RPMI8226 (cell line): ENCODE measurements at places on chromosomes 6 and 20.

DNA sequence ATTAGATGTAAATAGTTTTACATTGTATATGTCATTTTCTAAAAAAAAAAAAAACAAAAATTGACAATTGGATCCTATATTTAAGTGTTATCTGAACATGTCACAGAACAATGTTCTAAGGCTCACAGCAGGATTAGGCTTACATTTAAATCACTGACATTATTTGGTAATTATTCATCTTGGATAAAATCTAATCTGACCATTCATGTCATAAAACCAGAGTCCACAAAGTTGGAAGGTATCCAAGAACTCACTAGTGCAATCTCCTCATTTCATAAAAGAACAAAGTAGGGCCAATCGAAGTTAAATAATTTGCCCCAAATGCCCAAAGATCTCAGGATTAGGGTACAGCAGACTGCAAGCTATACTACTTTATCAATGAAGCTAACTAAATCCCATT lies 73.0 kb downstream of the PDSS2 start:
- DNase-seq: no peak

GRCh38 chr20:61966492-61967244 lies 99.0 kb downstream of the TAF4 start:
- no peak for DNase-seq

GRCh38 chr6:116557893-116558292 lies 4.3 kb downstream of the CALHM4 start:
- DNase-seq: no peak

DNA sequence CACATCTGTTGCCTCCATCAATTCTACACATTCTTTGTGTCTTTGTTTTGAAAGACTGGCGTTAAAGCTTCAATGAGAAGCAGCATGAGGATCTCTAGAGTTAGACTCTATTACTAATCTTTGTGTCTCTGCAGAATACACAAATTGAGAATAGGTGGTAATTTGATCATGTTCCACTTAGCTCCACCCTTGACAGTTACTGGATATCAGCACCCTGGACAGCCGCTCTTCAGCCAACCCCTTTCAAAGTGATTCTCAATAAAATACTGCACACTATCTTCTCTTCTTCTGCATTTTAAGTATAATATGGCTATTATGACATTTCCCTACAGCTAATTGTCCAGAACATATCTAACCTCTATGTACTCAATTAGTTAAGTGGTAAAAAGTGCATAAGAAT lies 54.3 kb upstream of the CNR1 start:
- DNase-seq: peak; percentile 3

DNA sequence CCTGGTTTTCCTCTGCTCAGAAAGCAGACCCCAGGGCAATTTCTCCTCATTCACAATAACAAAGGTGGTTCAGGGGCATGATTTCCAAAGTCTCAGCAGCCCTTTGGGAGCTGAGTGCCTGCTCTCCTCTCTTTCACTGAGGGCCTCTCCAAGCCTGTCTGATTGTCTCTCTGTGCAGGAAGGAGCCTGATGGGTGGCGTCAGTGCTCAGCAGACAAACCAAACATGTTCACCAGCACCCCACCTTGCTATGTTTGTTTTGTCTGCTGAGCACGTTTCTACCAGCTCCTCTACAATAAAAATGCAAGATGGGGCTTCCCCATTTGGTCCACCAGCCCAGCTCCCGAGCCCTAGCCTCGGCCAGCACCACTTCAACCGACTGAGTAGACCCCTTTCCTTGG lies 25.4 kb upstream of the TCP11 start:
- no peak for DNase-seq

DNA sequence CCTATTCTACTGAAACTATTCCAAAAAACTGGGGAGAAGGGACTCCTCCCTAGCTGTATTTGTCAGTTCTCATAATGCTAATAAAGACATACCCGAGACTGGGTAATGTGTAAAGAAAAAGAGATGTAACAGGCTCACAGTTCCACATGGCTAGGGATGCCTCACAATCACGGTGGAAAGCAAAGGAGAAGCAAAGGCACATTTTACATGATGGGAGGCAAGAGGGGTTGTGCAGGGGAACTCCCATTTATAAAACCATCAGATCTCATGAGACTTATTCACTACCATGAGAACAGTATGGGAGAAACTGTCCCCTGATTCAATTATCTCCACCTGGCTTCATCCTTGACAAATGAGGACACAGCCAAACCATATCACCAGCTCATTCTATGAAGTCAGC lies 111.2 kb upstream of the RIPOR2 start:
- no peak for DNase-seq

- DNase-seq: no peak
Observed at GRCh38 chr20:47791084-47791599, 5.9 kb upstream of the SULF2 start.

DNA sequence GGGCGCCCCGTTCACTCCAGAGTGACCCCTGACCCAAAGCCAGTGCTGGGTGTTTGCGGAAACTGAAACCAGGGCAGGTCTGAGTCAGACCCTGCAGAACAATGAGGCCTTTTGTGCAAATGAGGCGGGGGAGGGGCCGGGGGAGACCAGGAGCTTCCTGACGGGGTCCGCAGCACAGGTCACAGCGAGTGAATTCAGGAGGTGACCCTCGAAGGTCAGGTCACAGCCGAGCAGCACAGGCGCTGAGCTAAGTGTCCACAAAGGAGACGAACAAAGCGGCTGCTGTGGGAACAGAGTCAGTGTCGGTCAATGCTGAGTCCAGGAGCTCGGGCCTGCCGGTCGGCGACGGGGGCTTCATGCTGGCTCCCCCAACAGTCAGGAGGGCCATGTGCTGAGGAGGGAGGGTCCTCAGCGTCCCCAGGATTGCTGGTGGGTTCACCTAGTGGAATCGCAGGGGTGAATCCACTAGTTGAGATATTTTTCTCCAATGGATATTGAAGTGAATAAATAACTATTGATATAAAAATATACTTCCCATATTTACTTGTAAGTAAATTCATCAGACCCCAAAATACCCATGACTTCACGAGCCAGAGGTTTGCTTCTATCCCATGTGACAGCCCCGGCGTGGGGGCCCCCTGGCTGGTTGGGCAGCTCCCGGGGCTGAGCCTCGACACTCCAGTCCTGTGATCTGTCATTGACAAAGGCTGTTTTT lies 188.4 kb upstream of the SULF2 start:
- no peak for DNase-seq

DNA sequence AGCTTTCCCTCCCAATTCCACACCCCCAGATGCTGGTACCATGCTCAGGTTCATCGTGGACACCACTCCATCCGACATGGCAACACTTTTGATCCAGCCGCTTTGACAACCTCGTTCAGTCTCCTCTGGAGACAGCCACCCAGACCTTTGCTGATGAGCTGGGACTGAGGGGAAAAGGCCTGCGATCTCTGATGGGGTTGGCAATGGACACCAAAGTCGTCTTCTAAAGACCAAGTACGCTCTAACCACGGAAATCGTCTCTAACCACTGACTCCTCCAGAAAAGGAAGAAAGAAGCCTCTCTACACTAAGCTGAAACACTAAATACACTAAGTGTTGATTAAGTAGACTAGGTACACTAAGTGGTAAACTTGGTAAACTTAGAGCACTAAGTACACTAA lies 26.1 kb upstream of the HLA-E start:
- peak; percentile 41 for DNase-seq

DNA sequence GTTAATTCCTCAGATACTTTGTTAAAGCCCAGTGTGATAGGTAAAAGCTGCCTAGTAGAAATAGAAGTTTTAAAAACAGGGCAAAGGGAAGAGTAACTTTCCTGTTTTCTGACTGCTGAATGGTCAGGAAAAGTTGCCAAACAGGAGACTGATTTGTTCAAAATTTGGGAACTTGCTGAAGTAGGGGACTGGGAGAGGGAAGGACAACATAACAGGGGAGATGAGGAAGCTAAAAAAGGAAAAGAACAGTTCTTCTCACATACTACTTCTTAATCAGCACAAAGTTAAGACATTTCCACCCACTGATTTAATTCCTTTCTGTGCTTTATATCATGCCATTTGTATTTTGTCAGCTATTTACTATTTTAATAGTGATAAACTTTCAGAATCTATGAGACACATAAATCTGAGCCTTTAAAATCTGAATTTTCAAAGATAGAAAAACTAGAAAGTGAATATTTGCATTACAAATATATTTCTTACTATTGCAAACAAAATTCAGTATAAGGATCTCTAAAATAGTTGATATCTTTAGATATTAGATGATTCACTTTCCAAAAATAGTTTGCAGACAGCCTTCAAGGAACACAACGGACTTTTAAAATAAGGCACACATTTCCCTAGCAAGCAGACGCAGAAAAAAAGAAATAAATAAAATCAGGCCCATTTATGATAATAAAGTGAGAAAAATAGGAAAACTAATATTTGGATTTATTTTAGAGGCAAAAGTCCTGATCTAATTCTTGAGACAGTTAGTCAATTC lies 36.9 kb upstream of the SLC16A10 start:
- DNase-seq: no peak

DNA sequence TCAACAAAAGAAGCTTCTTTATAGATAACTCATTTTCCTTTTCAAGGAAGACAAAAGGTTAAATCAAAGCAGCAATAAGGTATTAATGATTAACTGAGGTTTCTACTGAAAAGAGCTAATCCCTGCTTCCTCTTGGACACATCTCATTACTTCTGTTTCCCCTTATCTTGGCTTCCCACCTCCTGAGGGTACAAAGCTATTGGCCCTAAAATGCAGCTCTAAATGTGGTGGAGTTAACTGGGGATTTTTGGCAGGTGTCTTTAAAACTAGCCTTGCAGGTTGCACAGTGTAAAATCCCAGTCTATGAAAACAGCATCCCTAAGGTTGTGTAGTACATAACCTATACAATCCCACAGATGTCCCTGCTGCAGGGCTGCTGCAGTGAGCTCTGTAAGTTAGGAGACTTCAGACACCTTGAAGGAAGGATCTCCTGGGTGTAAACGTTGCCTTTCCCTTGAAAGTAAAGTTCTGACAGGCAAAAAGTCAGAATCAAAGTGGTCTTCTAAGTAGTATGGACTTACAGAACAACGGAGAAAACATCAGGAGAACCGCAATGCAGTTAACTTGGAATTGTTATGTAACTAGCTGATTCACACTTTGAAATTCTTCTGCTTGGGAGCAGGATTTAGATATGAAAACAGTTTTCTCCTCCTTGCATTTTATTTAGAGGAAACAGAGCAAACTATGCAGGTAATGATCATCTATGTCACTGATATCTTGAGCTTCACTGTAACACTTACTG lies 71.7 kb upstream of the TRAF3IP2 start:
- DNase-seq: no peak

GRCh38 chr6:16238963-16239797 lies 793 bp downstream of the GMPR start:
- DNase-seq: no peak

- no peak for DNase-seq
Observed at GRCh38 chr20:2761885-2762284, 38.5 kb downstream of the CPXM1 start.

GRCh38 chr20:62675156-62675876 lies 33.0 kb downstream of the SLCO4A1 start:
- no peak for DNase-seq

DNA sequence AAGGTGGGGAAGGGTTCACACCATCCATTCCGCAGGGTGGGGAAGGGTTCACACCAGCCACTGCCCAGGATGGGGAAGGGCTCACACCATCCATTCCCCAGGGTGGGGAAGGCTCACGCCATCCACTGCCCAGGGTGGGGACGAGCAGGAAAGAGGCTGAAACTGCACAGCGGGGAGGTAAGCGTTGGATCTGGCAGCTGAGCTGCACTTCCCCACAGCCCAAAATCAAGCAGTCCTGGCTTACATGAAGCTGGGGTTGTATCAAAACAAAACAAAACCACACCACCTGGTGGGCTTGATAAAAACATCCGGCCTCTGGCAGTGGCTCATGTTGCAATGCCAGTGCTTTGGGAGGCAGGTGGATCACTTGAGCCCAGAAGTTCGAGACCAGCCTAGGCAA lies 268.5 kb downstream of the TAF4 start:
- peak; percentile 49 for DNase-seq

DNA sequence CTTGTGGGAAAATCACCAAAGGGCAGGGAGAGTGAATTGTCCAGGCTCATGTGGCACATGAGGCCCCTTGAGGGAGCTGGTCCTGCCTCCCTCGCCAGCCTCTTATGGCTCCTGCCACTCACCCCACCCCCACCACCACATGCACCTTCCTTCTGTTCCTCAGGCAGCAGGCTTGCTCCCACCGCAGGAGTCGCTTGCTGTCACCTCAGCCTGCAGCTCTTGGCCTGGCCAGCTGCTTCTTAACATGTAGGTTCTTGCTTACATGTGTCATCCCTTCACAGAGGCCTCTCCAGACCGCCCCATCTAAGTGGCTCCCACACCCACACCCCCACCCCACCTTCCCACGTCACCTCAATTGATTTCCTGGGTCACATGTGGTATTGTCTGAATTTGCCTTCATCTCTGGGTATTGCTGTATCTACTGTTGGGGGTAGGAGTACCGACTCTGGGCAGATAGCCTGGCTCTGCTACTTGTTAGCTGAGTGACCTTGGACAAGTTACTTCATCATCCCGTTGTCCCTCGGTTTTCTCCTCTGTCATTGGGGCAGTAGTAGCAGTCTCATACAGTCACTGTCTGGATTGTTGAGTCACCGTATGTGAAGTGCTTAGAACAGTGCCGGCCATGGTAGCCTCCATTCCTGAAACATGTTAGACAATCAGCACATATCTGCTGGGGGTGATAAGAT lies 41.7 kb downstream of the SLC9A8 start:
- no peak for DNase-seq

DNA sequence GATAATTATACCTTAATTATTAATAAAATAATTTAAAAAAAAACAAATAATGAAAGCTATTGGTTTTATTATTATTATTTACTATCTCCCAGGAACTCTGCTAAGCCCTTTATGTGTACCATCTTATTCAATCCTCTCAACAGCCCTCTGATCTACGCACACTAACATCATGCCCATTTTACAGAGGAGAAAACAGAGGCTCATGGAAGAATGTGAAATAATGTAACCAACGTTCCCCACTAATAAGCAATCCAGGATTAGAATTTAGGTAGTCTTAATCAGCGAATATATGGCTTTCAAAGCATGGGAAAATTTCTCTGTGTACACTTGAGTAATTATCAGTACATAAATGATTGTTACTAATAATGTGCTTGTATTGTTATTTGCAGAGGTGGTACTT lies 89.0 kb downstream of the MAFB start:
- DNase-seq: no peak

DNA sequence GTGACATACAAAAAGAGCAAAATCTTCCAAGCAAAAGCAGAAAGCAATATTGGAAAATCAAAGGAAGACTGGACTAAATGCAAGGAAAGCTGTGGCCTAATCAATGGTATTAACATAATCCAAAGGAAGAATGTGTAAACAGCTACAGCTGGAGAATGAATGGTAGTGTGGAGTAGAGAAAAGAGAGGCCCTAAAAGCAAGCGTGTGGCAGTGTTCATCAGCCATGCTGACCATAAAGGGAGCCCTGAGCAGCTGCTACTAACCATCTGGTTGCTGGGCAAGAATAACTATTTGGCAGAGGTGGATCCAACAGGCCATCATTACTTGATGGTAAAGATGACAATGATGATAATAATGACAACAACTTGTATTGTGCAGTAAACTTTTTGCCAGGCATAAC lies 148.5 kb upstream of the BEND6 start:
- peak; percentile 14 for DNase-seq

- peak; percentile 53 for DNase-seq
Observed at GRCh38 chr6:2221726-2222274, 23.6 kb downstream of the GMDS start.

GRCh38 chr20:10603971-10604864 lies 69.6 kb downstream of the JAG1 start:
- DNase-seq: no peak

- DNase-seq: no peak
Observed at GRCh38 chr6:131931063-131931750, 20.0 kb downstream of the CCN2 start.

GRCh38 chr6:3209114-3210023 lies 18.1 kb downstream of the TUBB2B start:
- DNase-seq: peak; percentile 87

- no peak for DNase-seq
Observed at GRCh38 chr6:72048080-72048479, 161.7 kb downstream of the RIMS1 start.
